Cerebellum (tissue), 4 donors: ENCODE measurements at places on chromosomes 5 and 9.

DNA sequence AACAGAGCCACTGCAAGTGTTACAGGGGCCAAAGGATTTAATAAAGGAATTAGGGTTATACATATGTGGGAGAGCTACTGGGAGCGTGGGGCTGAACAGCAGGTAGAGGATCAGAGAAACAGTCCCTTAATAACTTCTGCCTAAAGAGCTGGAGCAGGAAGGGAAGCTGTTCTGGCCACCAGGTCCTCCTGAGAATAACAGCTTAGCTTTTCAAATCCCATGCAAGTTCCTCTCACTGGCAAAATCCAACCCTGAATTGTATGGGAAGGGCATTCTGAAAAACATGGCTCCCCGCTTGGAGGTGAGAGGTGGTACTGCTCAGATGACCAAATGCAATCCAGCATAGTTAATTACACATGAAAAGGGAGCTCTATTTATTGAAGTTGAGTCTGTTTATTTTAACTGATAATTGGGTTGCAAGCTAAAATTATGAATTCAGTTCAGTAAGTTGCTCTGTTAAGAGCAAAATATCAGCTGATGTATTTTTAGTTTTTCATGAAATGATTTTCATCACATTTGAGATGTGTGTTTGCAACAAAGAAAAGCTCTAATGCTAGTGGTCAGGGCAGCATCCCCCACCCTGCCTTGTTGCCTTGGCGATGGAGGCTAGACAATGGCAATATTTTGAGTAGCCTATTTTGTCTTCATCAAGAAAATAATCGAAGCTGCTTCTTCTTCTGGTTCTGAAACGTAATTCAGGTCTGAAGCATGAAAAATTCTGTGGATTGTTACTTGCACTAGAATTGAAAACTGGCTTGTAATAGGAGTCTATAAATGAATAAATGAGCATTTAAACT, 58.4 kb upstream of the SH3GL2 start:
- peak; percentile 11 for DNase-seq

DNA sequence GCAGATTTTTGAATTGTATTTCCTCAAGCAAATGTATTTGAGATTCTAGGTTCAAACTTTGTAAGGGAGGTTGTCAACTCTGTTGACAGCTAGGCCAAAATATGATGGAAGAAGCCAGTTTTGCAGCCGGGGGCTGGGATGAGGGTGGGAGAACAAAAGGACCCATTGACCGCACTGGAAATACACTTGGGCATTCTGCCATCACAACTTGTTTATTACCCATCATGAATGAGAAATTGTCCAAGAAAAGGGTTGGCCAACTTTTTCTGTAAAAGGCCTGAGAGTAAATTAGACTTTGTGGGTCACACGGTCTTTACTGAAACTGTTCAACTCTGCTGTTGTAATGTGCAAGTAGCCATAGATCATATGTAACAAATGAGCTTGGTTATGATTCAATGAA, 221.3 kb upstream of the KLF9 start:
- DNase-seq = no peak

DNA sequence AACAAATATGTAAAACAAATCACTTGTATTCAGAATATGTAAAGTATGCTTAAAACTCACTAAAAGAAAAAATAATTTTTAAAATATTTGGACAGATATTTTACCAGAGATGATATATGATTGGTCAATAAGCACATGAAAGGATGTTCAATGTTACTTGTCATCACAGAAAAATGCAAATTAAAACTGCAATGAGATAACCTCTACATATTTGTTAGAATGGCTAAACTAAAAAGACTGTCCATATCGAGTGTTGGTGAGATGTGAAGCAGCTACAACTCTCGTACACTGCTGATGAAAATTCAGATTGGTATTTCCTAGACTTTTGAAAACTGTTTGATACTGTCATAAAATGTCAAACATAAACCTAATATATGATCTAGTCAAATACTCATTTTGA, 685.1 kb downstream of the DTWD2 start:
- no peak for DNase-seq

- DNase-seq = no peak
Observed at GRCh38 chr9:132615774-132616173, 33.4 kb downstream of the BARHL1 start.

GRCh38 chr5:106755066-106755465, 915.7 kb downstream of the EFNA5 start:
- DNase-seq = no peak

GRCh38 chr5:62791059-62791458, 212.4 kb downstream of the LRRC70 start:
- no peak for DNase-seq

GRCh38 chr5:80967500-80968181, 7.5 kb downstream of the RASGRF2 start:
- no peak for DNase-seq

GRCh38 chr9:129036923-129037766, 719 bp downstream of the MIGA2 start:
- DNase-seq = no peak

- no peak for DNase-seq
Observed at GRCh38 chr5:128667751-128668150, 129.7 kb upstream of the FBN2 start.

DNA sequence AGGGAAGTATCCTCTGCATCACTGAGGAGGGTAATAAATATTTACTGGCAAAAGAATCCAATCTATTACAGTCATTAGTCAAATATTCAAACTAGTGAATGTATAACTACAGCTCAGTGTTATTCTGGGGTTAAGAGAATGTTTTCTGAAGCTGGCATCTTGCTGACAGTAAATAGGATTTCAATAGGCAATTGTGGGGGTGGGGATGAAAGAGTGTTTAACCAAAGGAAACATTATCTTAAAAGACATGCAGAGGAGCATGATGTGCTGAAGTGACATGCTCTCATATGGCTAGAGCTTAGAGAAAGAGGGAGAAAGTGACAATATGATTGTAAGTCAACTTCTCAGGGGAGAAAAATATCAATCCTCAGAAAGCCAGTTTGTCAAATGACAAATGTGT, 618.4 kb upstream of the RIOK2 start:
- DNase-seq = no peak

GRCh38 chr5:60541980-60542379, 158.0 kb downstream of the DEPDC1B start:
- no peak for DNase-seq

GRCh38 chr9:105846825-105847224, 152.5 kb downstream of the TMEM38B start:
- DNase-seq = no peak

DNA sequence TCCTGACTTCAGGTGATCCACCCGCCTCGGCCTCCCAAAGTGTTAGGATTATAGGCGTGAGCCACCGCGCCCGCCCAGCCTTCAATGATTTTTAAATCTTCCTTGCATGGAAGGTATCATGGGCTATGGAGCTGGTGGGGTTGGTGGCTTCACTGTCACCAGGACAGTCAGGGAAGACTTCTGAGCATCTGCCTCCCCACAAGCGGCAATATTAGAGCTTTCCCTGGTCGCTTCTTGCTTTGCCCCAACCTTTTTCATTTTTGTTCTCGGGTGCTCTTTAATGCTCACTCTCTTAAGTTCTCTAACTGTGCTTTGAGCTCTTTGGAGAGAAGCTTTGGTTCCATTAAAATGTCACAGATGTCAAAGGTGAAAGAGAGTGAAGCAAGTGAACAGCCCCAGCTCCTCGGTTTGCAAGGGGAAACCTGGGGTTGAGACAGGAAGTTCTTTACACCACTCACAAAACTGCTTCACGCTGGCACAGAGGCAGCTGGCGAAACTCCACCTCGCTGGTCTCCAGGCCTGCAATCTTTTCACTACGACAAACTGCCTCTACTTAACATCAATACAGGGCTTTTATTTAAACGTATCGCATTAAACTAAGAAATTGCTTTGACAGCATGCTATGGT, 142.5 kb upstream of the RETREG1 start:
- DNase-seq = no peak

- DNase-seq = no peak
Observed at GRCh38 chr9:84375954-84376353, 35.4 kb upstream of the SLC28A3 start.

- DNase-seq = no peak
Observed at GRCh38 chr9:1855726-1856125, 159.4 kb upstream of the SMARCA2 start.

DNA sequence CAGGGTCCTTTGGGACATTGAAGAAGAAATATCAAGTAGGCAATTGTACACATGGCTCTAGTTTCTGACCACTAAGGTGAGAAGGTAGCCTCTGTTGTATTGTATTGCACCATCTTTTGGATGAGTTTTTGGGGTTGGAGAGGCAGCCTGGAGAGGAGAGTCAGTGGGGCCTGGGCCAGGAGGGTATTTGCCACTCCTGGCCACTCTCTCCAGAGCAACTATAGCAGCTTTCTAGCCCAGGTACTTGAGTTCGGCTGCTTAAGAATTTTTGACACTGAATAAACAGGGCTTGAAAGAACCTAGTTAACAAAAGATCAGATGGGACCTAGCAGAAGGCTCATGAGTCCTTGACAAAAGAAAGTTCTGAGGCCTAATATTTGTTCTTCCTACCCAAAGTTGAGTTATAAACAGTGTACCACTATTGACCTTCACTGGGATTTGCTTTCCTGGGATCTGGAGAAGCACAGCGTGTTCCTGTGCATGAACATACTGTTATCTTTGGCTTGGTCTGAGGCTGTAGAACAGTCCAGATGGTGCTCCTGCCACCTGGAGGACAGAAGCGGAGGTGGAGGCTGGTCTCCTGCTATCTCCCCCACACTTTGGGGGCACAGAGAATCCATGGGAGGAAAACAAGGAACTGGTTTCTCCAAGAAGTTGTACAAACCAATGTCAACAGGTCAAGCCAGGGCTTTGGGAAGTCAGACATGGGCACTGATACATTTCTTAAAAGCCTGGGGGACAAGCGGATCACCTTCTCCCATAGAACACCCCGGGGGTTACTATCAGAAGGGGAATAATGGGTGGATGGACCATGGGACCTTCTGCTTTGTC, 110.4 kb upstream of the LIFR start:
- peak; percentile 12 for DNase-seq

DNA sequence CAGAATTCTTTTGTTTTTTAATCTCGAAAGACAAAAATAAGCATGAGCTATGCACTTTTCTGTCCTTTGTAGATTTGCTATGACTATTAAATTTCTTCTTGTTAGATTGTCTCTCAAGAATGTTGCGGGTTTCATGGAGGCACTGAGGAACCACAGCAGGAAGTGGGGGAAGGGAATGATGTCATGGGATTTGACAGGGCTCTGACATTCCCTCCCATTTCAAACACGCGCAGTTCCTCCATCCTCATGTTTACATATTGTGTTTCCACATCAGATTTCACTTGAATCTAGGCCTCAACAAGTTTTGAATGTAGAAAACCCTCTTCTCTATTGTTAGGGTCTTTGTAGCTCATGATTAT, 154.8 kb downstream of the PALM2AKAP2 start:
- no peak for DNase-seq

DNA sequence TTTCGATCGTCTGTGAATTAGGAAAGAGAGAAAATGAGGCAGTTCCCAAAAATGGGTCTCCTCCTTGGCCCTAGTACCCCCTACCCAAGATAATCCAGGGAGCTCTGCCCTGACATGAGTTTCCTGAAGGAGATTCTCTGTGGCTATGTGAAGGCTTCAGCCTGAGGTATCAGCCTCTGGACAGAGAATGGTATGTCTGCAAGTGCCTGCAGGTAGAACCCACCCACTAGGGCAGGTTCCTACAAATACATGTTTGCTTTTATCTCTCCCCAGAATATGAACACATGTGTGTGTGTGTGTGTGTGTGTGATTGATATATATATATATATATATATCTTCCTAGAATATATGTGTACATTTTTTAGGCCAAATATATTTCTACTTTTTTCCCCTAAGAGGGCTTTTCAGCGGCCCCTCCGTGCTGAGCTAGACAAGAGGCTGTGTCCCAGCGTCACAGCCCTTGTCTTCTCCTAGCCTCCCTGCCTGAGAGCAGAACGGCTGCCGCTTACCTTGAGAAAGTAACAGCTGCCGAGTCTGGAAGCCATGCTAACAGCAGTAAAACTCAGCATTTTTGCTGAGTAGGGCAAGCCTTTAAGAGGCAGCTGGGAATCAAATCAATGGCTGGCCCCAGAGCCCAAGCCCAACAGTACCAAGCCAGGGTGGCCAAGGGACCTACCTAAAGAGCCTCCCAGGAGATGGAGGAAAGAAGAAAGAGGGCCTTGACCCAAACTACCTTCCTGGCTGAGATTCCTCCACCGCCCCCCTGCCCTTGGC, 2.1 kb downstream of the BRINP1 start:
- DNase-seq = no peak

GRCh38 chr9:27194401-27195091, 85.5 kb downstream of the TEK start:
- no peak for DNase-seq

- no peak for DNase-seq
Observed at GRCh38 chr5:158600679-158601078, 499.0 kb downstream of the EBF1 start.

DNA sequence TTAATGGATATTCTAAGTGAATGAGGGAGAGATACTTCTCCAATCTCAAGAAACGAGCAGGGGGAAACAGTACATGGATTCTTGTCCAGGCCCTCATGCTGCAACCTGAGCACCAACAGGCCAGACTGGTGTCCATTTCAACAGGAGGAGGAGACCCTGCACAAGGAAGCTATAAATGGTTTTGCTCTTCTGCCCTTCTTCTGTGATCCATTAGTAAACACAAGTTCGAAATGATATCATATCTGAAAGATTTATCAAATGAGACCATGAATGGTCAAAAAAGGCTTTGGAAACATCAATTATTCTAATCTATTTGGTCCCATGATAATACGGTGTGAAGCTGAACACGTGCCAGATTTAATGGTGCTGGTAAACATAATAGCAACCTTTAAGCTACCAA, 109.8 kb downstream of the NR6A1 start:
- DNase-seq = no peak

GRCh38 chr9:33130961-33131789, 36.0 kb downstream of the B4GALT1 start:
- DNase-seq = no peak

GRCh38 chr5:157204765-157205164, 24.1 kb downstream of the ITK start:
- no peak for DNase-seq

- no peak for DNase-seq
Observed at GRCh38 chr5:83973925-83974815, 253.5 kb upstream of the HAPLN1 start.

GRCh38 chr5:80092486-80093107, 57.4 kb downstream of the THBS4 start:
- no peak for DNase-seq

DNA sequence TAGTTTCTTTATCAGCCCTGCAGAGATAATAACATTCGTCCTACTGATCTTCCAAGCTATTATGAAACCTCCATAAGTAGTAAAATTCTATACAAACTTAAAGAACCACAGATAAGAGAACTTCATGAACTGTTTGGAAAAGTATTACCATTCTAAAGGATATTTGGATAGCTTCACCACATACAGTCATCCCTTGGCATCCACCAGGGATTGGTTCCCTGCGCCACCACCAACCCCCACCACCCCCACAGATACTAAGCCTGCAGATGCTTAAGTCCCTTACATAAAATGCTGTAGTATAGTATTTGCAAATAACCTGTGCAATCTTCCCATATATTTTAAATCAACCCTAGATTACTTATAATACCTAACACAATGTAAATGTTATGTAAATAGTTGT, 61.4 kb upstream of the SHISAL2B start:
- no peak for DNase-seq

- DNase-seq = no peak
Observed at GRCh38 chr5:13994621-13995253, 50.2 kb upstream of the DNAH5 start.

- DNase-seq = no peak
Observed at GRCh38 chr5:95984287-95984938, 22.8 kb upstream of the ELL2 start.
